ENCODE measurements at places on chromosomes 7 and 10. TPM values are rescaled to one million over a fixed set of nuclear protein-coding genes. Genes with fewer than 3 reads are reported as not detected.

GRCh38 chr10:102917314-102917961 is 656 bp upstream of the CNNM2 start:
- peak overlapping the region; percentile 81 for H3K4me3 ChIP-seq
- peak overlapping the region; percentile 71 for H3K27ac ChIP-seq
- H3K27me3 ChIP-seq, result peaks cover 11% of the 10 kb centered on the region
- peak; percentile 22 for DNase-seq

- H3K36me3 ChIP-seq, result no peaks in the 10 kb centered on the region
- H3K4me3 ChIP-seq, result peak overlapping the region; percentile 60
- peak; percentile 92 for DNase-seq
Measured at GRCh38 chr7:1537535-1538412, 7.3 kb downstream of the MAFK start.

DNA sequence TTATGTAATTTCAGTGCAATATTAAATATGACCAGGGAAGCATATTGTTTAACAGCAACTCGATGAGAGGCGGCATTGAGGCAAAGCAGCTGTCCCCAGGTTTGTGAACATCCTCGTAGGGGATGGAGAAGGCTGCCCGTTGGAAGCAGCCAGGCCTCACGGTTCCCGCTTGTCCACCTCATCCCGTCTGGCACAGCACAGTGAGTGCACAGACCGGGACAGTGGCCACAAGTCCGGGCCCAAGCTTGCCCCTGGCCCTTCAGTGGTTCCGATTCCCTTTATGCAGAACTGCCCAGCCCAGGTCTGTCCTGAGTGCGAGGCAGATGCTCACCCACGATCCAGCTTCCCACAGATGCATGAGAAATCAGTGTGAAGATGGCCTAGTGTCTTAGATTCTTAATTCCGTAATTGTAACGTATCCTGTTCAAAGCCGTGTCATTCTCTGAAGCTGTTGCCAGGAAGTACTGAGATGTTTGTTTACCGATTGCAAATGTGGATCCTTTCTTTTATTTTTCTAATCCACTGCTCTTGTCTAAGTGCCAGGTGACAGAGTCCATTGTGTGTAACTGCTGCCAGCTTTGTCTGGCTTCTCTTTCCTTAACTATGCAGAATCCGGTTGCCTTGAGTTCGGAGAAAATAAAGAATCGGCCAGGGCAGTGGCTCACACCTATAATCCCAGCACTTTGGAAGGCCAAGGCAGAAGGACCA is 35.5 kb downstream of the PFKP start:
- peaks cover 17% of the 10 kb centered on the region for H3K4me1 ChIP-seq
- no peak overlapping the region for H3K4me3 ChIP-seq
- DNase-seq, result peak; percentile 66
- H3K36me3 ChIP-seq, result peaks cover 46% of the 10 kb centered on the region
- H3K27ac ChIP-seq, result peak overlapping the region; percentile 67

GRCh38 chr7:153537271-153537670 is 514.9 kb upstream of the DPP6 start:
- no peak for DNase-seq
- no peaks in the 10 kb centered on the region for H3K27me3 ChIP-seq
- H3K4me1 ChIP-seq, result no peaks in the 10 kb centered on the region

DNA sequence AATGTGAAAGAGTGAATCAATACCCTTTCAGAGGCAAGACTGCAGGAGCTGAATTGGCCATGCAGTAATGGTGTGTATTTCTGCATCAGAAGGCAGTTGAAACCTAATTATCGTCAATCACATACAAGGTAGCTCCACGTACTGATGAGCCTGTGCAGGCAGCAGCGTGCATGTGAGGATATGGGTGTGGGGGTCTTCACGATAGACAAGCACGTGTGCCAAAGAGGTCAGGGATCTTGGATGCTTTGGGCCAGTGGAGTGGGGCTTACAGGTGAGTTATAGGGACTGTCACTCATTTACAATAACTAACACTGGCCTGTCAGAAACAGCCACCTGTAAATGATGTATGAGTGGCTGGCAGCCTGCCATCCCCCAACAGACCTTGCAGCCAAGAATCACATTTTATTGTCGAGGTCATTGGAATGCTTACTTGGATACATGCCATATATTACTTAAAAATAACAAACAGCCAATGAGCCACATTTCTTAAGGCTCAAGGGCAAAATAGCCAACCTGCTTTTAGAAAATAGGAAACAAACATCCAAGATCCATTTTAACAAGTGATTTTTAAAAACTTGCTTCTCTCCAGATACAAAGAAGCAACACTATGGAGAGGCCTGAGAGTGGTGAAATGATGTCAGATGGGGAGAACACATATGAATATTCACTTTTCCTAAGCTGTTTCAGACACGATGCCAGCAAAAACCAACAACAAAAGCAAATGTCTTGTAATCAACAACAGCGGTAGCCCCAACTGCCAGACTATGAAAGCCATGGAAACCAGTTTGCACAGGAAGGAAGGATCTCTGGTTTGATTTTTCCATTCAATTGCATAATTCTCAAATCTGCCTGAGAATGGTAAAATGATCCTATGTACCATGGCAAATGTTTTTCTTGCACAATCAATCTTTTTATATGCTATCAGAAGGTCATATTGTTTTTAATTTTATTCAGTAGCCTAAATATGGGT is 210.7 kb downstream of the SKAP2 start:
- DNase-seq, result no peak
- H3K27ac ChIP-seq, result no peak overlapping the region
- H3K4me3 ChIP-seq, result no peak overlapping the region
- H3K4me1 ChIP-seq, result no peaks in the 10 kb centered on the region
- peaks cover 34% of the 10 kb centered on the region for H3K27me3 ChIP-seq

Gene RTKN2
- 8.4 TPM for total RNA-seq

- H3K36me3 ChIP-seq, result peaks cover 17% of the 10 kb centered on the region
- no peak overlapping the region for H3K4me3 ChIP-seq
- no peak overlapping the region for H3K27ac ChIP-seq
- no peaks in the 10 kb centered on the region for H3K27me3 ChIP-seq
Measured at GRCh38 chr7:127578036-127578684, 7.2 kb downstream of the GCC1 start.

Gene BTBD16
- not detected for total RNA-seq

DNA sequence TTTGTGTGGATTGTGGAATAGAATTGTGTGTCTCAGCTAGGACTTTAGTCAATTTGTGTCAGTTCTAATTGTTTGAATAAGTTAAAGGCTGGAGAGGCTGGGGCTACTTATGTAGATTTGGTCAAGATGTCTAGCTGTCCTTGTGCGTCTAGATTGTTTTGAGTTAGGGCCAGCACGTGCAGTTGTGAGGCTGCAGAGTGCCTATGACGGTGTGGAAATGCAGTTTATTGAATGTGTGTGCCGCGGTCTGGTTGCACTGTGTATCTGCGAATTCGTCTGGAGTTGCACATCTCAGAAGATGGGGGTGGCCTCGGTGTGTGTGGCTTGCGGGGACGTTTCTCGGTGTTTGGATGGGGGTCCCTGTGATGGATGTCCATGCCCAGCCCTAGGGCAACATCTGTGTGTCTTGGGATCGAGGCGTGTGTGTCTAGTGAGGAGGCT is 10.2 kb downstream of the EMX2 start:
- DNase-seq, result no peak
- no peak overlapping the region for H3K4me3 ChIP-seq
- H3K27me3 ChIP-seq, result peaks cover 63% of the 10 kb centered on the region
- peaks cover 5% of the 10 kb centered on the region for H3K4me1 ChIP-seq

DNA sequence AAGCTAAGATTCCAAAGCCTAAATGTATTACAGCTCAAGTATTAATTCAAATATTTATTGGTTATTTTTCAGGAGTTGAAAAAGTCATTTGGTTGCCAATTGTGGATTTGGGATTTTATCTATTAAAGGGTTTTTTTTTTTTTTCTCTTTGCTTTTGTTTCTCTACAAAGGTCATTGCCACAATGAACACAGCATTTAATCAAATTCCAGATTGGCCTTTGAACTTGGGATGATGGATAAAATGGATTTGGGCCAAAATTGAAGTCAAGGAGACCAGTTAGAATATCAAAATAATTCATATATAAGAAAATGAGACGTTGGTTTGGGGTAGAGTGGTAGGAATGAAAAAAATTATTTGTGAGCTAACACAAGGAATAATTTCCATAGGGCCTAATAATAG is 9.6 kb downstream of the LIPN start:
- H3K4me3 ChIP-seq, result no peak overlapping the region
- H3K4me1 ChIP-seq, result no peaks in the 10 kb centered on the region
- no peaks in the 10 kb centered on the region for H3K27me3 ChIP-seq

Gene CDNF
- total RNA-seq, result 2.0 TPM

GRCh38 chr7:156606691-156607331 is 33.8 kb upstream of the RNF32 start:
- peaks cover 3% of the 10 kb centered on the region for H3K4me1 ChIP-seq
- no peak overlapping the region for H3K27ac ChIP-seq
- no peaks in the 10 kb centered on the region for H3K27me3 ChIP-seq
- no peak for DNase-seq

Gene PRRT4
- total RNA-seq, result 0.62 TPM

DNA sequence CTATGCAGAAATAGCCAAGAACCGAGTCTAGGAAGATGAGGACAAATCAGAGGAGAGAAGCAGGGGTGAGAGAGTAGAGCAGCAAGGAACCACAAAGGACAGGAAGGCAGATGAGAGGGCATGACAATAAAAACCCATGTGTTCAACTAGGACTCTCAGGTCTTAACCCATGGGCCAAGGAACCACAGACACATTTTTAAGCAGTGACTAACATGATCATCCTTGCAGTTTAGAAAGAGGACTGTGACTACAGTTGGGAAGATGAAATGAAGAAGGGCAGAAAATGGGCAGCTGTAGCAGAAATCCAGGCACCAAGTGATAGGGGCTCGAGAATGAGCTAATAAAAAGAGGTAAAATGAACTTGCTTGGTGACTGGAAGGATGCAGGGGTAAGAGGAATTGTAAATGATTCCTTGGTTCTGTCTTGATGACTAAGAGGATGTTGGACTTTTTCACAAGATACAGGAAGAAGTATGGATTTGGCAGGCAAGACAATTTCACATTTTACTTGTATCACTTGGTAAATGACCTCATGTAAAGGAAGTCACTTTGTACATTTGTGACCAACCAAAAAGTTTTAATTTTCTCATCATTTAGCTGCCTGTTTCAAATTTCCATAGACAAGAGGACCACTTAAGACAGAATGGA is 22.8 kb downstream of the SGMS1 start:
- DNase-seq, result no peak
- peaks cover 36% of the 10 kb centered on the region for H3K4me1 ChIP-seq
- no peak overlapping the region for H3K4me3 ChIP-seq
- H3K27me3 ChIP-seq, result no peaks in the 10 kb centered on the region

Gene NKX1-2
- 0.07 TPM for total RNA-seq

Gene NUDCD3
- total RNA-seq, result 86.8 TPM

DNA sequence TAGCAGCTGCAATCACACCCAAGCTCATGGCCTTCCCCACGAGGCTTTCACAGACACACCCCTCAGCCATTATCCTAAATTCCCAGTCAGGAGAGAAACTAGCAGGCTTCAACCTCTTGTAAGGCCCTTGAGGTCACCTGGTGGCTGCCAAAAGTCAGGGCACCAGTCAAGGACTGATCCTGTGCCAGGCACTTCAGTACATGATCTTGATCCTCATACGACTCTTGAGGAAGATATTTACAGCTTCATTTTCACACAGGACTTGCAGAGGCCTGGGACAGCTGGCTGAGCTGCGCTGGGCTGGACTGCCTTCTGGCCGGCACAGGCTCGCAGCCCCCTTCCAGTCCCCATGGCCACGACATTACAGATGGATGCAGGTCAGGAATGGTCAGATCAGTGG is 8.8 kb downstream of the PDAP1 start:
- H3K27ac ChIP-seq, result no peak overlapping the region
- H3K27me3 ChIP-seq, result no peaks in the 10 kb centered on the region
- H3K4me3 ChIP-seq, result no peak overlapping the region
- no peak for DNase-seq
- H3K36me3 ChIP-seq, result peaks cover 40% of the 10 kb centered on the region

Gene PRXL2A
- 24.3 TPM for total RNA-seq

Gene VAX1
- total RNA-seq, result 0.62 TPM

Gene TLX1
- not detected for total RNA-seq

DNA sequence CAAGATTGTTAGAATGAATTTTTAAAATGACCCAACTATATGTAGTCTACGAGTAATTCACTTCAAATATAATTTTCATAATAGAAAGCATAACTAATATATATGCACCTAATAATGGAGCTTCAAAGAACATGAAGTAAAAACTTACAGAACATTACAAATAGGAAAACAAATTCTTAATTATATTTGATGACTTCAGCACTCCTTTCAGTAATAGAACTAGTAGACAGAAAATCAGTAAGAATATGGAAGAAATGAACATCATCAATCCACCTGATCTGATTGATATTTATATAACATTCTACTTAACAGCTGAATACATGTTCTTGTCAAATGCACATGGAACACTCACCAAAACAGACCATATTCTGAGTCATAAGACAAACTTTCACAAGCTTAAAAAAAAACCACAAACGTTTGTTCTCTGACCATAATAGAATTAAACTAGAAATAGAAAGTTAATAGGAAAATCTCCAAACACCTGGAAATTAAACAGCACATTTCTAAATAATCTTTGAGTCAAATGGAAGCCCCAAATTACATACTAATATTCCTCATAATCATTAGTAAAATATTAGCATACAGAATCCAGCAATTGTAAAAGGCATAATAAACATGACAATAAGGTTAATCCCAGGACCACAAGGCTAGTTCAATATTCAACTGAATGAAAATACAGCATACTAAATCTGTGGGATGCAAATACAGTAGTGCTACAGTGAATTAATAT is 48.0 kb downstream of the BRAF start:
- H3K27me3 ChIP-seq, result no peaks in the 10 kb centered on the region
- H3K27ac ChIP-seq, result no peak overlapping the region
- no peaks in the 10 kb centered on the region for H3K36me3 ChIP-seq
- H3K4me3 ChIP-seq, result no peak overlapping the region
- H3K4me1 ChIP-seq, result peaks cover 6% of the 10 kb centered on the region
- DNase-seq, result peak; percentile 82

Gene ANKRD61
- total RNA-seq, result 0.18 TPM

Gene ATOH7
- 0.19 TPM for total RNA-seq

Gene C10orf90
- total RNA-seq, result not detected

- no peaks in the 10 kb centered on the region for H3K36me3 ChIP-seq
- DNase-seq, result peak; percentile 35
- H3K27me3 ChIP-seq, result no peaks in the 10 kb centered on the region
- no peak overlapping the region for H3K4me3 ChIP-seq
- peaks cover 20% of the 10 kb centered on the region for H3K4me1 ChIP-seq
- no peak overlapping the region for H3K27ac ChIP-seq
Measured at GRCh38 chr10:126684171-126684745, 13.8 kb upstream of the C10orf90 start.

DNA sequence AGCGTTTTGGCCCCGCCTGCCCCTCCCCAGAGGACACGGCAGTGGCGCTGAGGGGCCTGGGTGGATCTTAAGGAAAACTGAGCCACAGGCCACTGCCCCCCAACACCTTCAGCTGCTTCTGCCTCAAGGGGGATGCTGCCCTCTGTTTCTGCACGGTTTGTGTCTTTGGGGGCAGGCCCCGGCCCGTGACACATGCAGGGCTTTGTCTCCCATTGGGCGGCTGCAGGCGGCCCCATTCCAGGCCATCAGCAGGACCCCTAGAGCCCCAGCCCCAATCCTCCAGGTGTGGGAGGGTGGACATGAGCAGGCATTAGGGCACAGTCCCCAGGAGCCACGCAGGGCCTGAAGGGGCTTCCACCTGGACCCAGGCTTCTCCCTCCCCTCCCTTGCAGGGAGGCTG is 25.3 kb upstream of the PPP2R2D start:
- H3K27me3 ChIP-seq, result peaks cover 2% of the 10 kb centered on the region
- no peak overlapping the region for H3K27ac ChIP-seq
- no peaks in the 10 kb centered on the region for H3K36me3 ChIP-seq
- H3K4me1 ChIP-seq, result no peaks in the 10 kb centered on the region
- H3K4me3 ChIP-seq, result no peak overlapping the region
- no peak for DNase-seq

Gene ZP3
- total RNA-seq, result 1.4 TPM

GRCh38 chr10:52316001-52316400 is 1.9 kb downstream of the DKK1 start:
- no peaks in the 10 kb centered on the region for H3K27me3 ChIP-seq
- peak; percentile 12 for DNase-seq
- H3K4me3 ChIP-seq, result peak overlapping the region; percentile 89
- H3K4me1 ChIP-seq, result peaks cover 39% of the 10 kb centered on the region
- peaks cover 3% of the 10 kb centered on the region for H3K36me3 ChIP-seq
